Kidney tubule cell (primary cell): ENCODE measurements at places on chromosomes 7 and 10.
A peak's percentile ranks its signal among the peaks of the same experiment; 100 is the strongest.

GRCh38 chr10:116636976-116637375 lies 16.2 kb downstream of the PNLIPRP2 start:
- DNase-seq = no peak

DNA sequence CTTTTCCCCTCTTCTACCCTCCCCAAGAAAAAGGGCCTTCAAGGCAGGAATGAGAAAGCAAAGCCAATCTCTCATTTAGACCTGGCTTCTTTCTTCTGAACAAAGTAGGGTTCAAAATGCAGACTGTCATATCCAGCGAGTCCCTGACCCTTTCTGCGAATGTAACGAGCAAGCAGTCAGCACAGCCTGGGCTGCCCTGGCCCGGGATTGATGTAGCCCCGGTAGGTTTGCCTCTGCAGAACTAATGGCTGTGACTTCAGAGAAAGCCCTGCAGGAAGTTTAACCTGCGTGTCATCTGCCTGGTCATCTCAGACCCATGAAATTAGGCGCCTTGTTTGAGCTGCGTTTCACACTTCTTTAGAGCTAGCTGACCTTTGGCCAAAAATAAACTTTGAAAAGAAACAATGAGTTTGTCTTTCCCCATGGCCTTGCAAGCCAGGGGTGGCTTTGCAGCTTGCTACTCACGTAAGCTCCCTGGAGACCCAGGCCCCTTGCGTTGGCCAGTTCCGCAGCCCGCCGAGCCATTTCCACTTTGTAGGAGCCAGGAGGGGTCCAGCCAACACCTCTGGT lies 36.4 kb downstream of the HABP2 start:
- DNase-seq = no peak

DNA sequence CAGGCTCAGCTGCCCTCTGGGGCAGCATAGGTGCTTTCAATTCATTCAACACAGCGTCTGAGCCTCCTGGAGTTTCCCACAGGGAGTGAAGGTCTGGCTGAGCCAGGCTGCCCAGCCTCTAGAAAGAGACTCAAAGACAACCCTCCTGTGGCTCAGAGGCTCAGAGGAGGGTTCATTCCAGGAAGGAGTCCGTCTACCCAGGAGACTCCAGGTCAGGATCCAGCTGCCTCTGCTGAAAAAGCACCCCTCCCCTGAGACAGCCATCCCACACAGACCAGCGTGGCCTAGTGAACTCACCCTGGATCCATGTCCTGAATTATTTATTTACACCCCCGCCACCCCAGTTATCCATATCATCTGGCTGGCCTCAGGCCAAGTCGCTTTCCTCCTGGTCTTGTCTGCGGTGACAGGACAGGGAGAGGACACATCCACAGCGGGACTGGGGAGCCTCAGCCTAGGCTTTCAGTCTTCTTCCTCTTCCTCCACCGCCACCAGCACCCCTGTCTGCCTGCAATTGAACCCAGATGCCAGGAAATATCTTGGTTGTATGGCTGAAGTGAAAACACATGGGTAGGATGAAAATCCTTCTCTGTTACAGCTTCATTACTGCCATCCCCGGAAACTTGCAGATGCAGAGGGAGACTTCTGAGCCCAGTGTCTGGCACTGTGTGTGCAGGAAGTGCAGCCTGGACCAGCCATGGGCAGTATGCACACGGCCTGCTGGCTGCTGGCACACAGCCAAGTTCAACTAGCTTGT lies 44.0 kb upstream of the COL13A1 start:
- peak; percentile 61 for DNase-seq

- DNase-seq = peak; percentile 77
Observed at GRCh38 chr7:140697447-140698143, 1.1 kb downstream of the NDUFB2 start.

DNA sequence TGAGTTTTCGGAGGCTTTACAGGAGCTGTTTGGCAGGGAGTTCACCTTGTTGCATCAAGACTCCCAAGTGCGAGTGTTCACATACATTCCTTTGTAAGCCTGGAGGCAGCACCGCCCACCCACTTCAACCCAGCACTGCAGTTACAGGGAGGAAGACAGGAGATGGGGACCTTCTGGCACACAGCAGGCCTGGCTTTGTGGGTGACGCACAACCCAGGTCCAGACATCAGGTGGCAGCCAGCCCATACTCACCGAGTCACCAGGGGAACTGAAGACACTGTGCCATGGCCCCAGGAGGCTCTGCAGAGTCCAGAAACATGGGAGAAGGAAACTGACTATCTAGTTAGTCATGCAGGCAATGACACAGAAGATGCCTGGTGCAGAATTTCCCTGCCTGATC lies 305.9 kb upstream of the RNF32 start:
- peak; percentile 93 for DNase-seq

DNA sequence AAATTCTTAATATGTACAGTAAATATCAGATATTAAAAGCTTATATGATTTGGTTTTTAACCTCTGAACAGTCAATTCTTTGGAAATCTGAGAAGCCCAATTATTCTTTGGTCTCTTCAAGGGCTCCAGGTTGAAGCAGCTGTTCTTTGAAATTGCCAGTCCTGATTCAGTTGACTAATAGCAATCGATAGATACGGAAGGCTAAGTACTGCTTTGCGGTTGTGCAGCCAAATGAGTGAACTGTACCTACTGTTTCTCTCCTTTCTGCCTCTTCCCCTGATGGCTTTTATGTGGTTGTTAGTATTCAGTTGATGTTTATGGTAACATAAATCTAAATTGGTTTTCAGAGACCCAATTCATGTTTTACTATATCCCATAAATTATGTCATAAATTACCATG lies 103.1 kb upstream of the RPA3 start:
- DNase-seq = no peak

DNA sequence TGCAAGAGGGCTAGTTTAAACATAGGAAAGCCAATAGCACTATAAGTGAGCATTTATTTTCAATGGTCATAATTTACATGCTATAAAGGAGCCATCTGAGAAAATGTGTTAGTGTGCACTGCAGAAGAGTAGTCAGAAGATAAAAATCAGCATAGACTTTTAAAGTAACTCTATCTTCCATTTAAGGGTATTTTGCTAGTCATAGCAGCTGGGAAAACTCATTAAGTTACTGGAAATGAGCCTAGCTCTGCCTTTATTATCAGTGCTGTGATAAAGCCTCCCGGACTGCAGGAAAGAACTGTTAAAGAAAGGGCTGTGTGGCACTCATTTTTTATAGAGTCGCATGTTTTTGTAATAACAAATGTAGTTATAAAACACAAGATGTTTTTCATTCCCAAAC lies 825.8 kb upstream of the POM121L12 start:
- DNase-seq = no peak
